Stimulated activated CD8-positive, alpha-beta memory T cell treated with anti-CD3 and anti-CD28 coated beads, Interleukin-7, amount 100 ng/mL, for 48 hours (primary cell): ENCODE measurements at places on chromosomes 1 and 21.

- no peak for DNase-seq
Measured at GRCh38 chr1:197178998-197179397, 32.5 kb upstream of the ASPM start.

GRCh38 chr1:951364-951763 is 7.7 kb downstream of the NOC2L start:
- DNase-seq = no peak

- DNase-seq = no peak
Measured at GRCh38 chr1:45924736-45925135, 121.3 kb downstream of the MAST2 start.

- no peak for DNase-seq
Measured at GRCh38 chr1:31004231-31004621, 61.3 kb downstream of the PUM1 start.

GRCh38 chr1:83620016-83620415 is 378.9 kb downstream of the TTLL7 start:
- no peak for DNase-seq

DNA sequence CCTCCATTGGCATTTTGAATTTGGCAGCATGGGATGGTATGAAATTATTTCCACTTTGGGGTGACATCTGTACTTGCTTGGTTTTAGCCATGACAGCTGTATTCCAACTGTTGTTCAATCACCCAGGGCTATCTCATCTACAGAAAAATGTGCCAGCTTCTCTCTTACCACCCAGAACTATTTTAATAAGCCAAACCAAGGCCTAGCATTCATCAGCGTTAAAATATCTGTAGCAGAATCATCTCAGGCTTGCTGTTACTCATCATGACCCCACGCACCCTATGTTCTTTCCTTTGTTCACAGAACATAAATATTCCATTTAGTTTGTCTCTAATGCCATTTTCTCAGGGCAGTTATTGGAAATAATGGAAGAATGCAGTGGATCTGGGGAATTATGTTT is 49.8 kb downstream of the GIPC2 start:
- no peak for DNase-seq

GRCh38 chr1:95233737-95234500 is at the start of gene RWDD3:
Gene RWDD3 (plus strand): TSS chr1:95234210. CDS start chr1:95234231, 21 bp downstream.
- peak; percentile 91 for DNase-seq

DNA sequence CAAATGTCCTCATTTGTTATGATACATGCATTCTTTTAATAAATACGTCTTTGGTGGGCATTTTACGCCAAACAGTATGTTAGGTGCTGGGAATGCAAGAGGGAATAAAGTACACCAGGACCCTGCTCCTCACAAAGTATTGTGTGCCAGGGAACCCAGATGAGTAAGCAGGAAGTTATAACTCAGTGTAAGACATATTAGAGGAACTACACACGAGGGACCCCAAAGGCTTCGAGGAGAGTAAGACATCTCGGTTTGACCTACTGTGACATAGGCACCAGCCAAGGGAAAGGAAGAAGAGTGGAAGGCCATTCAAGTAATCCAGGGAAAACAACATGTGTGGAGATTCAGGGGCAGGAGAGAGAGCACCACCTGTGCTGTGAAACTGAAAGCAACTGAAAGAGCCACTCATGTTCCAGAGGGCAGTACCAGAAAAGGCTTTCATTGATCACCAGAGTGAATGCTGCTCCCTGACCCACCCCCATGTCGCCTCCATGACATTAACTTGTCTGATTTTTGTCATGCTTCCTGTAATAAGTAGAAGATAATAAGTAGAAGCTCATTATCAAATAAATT is 542.5 kb upstream of the PKN2 start:
- DNase-seq = no peak

GRCh38 chr1:44508397-44508745 is 103.3 kb downstream of the RNF220 start:
- no peak for DNase-seq

DNA sequence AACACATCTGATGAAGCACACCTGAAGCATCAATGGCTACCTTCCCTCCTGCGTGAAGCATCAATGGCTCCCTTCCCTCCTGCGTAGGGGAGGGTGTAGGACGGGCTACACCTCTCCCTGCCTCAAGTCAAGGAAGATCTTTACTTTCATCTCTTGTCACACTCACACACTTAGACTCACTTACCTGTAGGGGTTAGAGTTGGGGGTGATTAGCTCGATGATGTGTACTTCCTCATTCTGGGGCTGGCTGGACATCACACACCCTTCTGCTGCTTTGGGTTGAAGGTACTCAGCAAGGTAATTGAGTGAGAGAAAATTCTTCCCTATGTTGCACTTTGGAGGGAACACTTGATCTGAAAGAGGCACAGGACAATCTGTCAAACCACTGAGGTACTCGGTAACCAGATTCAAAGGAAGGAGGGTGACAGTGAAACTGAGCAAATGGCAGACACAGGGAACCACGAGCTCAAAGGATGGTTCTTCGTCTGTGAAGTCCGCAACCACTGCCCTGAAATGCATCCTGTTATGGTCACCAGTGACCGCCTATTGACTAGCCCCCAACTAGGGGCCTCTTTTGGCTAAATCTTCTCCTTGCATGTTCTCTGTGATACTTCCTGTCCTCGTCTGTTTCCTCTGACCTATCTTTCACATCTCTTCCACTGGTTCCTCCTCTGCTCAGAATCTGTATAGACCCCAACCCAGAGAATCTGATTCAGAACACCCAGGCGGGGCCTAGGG is 156.2 kb downstream of the TGFBR3 start:
- DNase-seq = no peak
